GM23248 (cell line): ENCODE measurements at places on chromosomes 6 and 20. TPM values are rescaled to one million over a fixed set of nuclear protein-coding genes. Genes with fewer than 3 reads are reported as not detected.

CDH22 gene
- not detected in 2 replicates for total RNA-seq

MCCD1 gene
- not detected in 2 replicates for total RNA-seq

RBM24 gene
- 7.3 and 7.9 TPM in 2 replicates for total RNA-seq

FAM83D gene
- 18.2 and 19.0 TPM in 2 replicates for total RNA-seq

TP53TG5 gene
- not detected in 2 replicates for total RNA-seq

DNA sequence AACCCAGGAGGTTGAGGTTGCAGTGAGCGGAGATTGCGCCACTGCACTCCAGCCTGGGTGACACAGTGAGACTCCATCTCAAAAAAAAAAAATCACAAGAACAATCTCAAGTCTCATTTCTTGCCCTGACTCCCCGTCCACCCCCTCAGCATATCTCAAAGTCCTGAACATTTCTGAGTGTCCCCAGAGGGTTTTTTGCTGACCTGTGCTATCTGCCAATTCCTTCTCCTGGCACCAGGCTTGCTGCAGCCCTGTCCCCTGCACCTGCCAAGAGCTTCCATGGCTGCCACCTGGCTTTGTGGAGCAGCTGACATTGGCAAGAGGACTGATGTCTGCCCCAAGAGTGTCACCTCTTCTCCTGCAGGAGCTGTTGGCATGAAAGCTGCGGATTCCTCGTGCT lies 54.9 kb upstream of the PTPRT start:
- no peaks in the 10 kb centered on the region for H3K36me3 ChIP-seq
- no peak overlapping the region for H3K4me3 ChIP-seq
- no peaks in the 10 kb centered on the region for H3K4me1 ChIP-seq
- DNase-seq, result no peak
- 0 out of 2 replicates have a peak, but pooled peaks cover 5% of the 10 kb centered on the region for H3K27me3 ChIP-seq

DNA sequence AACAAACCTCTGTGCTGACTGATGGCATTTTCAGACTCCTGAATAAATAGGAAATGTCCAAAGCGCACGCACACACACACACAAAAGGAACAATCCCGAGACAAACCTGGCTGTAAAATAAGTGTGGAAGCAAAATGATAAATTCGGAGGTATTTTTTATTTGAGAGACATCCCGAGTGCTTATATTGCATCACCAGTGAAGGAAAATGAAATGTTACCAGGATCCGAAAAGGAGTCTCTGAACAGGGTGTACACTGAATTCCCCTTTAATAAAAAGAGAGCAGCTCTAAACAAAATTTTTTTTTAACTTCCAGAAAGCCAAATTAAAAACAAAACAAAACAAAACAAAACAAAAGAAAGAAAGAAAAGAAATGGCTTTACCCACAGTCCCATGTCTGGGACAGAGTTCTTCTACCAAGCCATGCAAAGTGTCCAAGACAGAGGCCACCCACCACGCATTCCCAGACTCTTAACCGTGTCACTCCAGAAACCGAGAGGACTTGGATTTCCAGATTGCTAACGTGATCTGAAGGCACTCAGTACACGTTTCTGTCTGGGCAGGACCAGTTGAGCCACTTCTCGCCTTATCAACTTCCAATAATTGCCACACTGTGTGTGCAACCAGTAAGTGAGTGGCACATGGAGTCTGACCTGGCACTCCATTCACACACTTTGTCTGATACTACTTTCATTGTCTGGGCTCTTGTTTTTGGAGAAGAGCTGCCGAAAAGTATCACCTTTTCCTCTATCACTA lies 817 bp downstream of the ME1 start:
- H3K4me3 ChIP-seq, result peak overlapping the region; percentile 73
- H3K27me3 ChIP-seq, result no peaks in the 10 kb centered on the region
- peaks cover 7% of the 10 kb centered on the region; the same call in 1 of the 2 replicates for H3K4me1 ChIP-seq
- H3K27ac ChIP-seq, result peak overlapping the region; percentile 18; the same call in 1 of the 2 replicates

GRCh38 chr6:158279615-158280014 lies 32.6 kb upstream of the TULP4 start:
- no peak for DNase-seq
- H3K4me3 ChIP-seq, result no peak overlapping the region
- H3K27ac ChIP-seq, result no peak overlapping the region
- no peaks in the 10 kb centered on the region for H3K27me3 ChIP-seq
- H3K4me1 ChIP-seq, result peaks cover 10% of the 10 kb centered on the region
- no peaks in the 10 kb centered on the region for H3K36me3 ChIP-seq

- no peak for DNase-seq
- peaks cover 55% of the 10 kb centered on the region for H3K4me1 ChIP-seq
- H3K36me3 ChIP-seq, result no peaks in the 10 kb centered on the region
- H3K27ac ChIP-seq, result no peak overlapping the region
- H3K4me3 ChIP-seq, result no peak overlapping the region
These were observed 280.2 kb downstream of the ESR1 start for GRCh38 chr6:152087701-152088100.

- no peaks in the 10 kb centered on the region for H3K27me3 ChIP-seq
- no peak overlapping the region for H3K27ac ChIP-seq
- H3K4me3 ChIP-seq, result no peak overlapping the region
- no peaks in the 10 kb centered on the region for H3K36me3 ChIP-seq
- H3K4me1 ChIP-seq, result no peaks in the 10 kb centered on the region
- DNase-seq, result no peak
These were observed 179.7 kb downstream of the DLL1 start for GRCh38 chr6:170111141-170111664.

GRCh38 chr20:11090751-11091150 lies 417.0 kb upstream of the JAG1 start:
- H3K27ac ChIP-seq, result no peak overlapping the region
- H3K27me3 ChIP-seq, result no peaks in the 10 kb centered on the region
- no peaks in the 10 kb centered on the region for H3K36me3 ChIP-seq
- no peaks in the 10 kb centered on the region for H3K4me1 ChIP-seq
- no peak overlapping the region for H3K4me3 ChIP-seq

DNA sequence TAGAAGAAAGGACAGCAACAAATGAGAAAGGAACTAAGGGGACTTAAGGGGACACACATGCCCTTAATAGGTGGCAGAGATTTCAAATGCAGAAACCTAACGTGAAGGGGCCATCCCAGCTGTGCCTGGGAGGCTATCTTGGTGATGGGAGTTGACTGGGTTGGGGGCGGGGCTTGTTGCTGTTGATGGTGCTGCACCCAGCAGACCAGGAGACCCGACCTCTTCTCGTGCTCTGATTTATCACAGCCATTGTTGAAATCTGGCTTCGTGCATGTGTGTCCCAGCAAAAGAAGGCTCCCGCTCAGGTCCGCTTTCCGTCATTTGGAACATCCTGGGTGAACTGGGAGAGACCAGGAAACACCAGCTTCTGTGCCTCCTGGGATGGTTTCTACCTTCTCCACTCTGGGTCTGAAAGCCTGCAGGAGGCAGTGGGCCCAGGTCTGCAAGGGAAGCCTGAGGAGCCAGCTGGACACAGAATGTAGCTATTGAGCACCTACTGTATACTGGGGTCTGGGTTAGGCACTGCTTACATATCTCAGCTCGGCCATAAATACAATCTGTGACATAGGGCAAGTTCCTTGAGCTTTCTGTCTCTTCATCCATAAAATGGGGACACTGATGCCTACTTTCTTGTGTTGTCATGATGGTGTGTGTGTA lies 32.1 kb downstream of the TOX2 start:
- H3K27ac ChIP-seq, result no peak overlapping the region
- no peaks in the 10 kb centered on the region for H3K27me3 ChIP-seq
- H3K36me3 ChIP-seq, result no peaks in the 10 kb centered on the region
- H3K4me1 ChIP-seq, result peaks cover 14% of the 10 kb centered on the region
- H3K4me3 ChIP-seq, result no peak overlapping the region
- DNase-seq, result no peak

- H3K4me3 ChIP-seq, result peak overlapping the region; percentile 92
- 0 out of 2 replicates have a peak, but pooled peaks cover 8% of the 10 kb centered on the region for H3K4me1 ChIP-seq
These were observed 588 bp upstream of the NCOA3 start for GRCh38 chr20:47501116-47501481.

DNA sequence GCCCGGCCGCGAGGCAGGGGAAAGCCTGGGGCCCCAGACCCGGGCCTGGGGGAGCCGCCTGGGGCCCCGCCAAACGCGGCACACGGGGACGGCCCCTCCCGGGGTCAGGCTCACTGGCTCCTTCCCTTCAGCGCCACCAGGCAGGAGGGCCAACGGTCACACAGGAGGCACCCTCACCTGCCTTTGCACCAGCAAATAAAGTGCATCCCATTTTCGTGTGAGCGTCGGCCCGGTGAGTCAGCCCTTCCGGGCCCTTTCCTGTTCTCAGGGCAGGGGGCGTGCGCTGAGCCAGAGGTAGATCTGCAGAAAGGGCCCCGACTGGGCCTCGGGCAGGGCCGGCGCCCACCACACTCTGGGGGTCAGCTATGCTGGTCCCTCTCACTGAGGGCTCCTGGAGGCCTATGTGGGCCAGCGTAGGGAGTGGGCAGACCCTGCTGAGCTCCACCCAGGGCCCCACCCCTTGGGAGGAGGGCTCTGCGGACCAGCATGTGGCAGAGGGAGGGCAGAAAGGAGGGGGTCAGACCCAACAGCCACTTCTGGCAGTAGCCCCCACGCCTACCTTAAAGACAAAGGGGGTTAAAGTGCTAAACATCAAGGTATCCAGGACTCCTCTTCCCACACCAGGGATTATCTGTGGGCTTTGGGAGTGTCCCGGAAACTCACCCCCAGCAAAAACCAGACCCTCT lies 931 bp upstream of the UCKL1 start:
- peak overlapping the region; percentile 76 for H3K27ac ChIP-seq
- peak overlapping the region; percentile 72 for H3K4me3 ChIP-seq
- peak; percentile 85 for DNase-seq
- no peaks in the 10 kb centered on the region for H3K27me3 ChIP-seq
- H3K36me3 ChIP-seq, result no peaks in the 10 kb centered on the region

DNA sequence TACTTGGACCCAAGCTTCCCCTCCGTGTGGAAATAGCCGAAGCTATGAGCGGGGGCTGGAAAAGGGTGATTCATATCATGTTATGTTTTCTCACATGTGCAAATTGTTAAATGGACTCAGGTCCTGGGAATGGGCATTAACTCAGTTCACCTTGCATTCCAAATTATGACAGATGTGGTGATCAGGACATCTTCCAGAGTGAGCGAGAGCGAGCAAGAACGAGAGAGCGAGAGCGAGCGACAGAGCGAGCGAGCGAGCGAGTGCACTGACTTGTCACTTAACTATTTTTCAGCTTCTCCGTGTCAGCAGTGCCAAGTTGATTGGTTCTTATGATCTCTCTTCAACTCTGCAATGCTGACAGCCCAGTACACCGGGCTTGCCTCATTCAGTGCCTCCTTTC lies 437.4 kb upstream of the NRSN1 start:
- H3K27me3 ChIP-seq, result no peaks in the 10 kb centered on the region
- H3K27ac ChIP-seq, result no peak overlapping the region
- H3K4me1 ChIP-seq, result no peaks in the 10 kb centered on the region
- DNase-seq, result peak; percentile 47
- H3K4me3 ChIP-seq, result peak overlapping the region; percentile 54; the same call in 1 of the 2 replicates

DNA sequence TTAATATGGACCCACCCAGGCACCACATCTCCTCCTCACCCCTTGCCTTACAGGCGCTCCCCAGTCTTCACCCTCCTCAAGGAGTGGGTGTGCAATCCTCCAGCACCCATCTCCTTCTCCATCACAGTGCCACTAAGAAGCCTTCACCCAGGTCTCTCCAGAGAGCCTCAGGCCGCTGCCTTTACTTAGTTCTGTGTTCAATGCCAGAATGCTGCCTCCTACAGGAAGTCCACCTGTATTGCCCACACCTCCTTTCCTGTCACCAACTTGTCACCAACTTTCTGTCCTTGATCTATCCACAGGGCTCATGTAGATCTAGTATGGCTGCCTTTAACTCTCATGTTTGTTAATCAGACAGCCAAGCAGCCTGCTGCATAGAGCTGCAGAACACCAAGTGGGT lies 586 bp upstream of the LST1 start:
- H3K4me1 ChIP-seq, result peaks cover 8% of the 10 kb centered on the region; the same call in 1 of the 2 replicates
- no peaks in the 10 kb centered on the region for H3K36me3 ChIP-seq
- H3K4me3 ChIP-seq, result no peak overlapping the region
- H3K27ac ChIP-seq, result no peak overlapping the region

- no peaks in the 10 kb centered on the region for H3K4me1 ChIP-seq
- H3K27ac ChIP-seq, result no peak overlapping the region
- no peaks in the 10 kb centered on the region for H3K27me3 ChIP-seq
- H3K4me3 ChIP-seq, result no peak overlapping the region
- no peaks in the 10 kb centered on the region for H3K36me3 ChIP-seq
- no peak for DNase-seq
These were observed 479.8 kb downstream of the NKAIN2 start for GRCh38 chr6:124283486-124283885.

DNA sequence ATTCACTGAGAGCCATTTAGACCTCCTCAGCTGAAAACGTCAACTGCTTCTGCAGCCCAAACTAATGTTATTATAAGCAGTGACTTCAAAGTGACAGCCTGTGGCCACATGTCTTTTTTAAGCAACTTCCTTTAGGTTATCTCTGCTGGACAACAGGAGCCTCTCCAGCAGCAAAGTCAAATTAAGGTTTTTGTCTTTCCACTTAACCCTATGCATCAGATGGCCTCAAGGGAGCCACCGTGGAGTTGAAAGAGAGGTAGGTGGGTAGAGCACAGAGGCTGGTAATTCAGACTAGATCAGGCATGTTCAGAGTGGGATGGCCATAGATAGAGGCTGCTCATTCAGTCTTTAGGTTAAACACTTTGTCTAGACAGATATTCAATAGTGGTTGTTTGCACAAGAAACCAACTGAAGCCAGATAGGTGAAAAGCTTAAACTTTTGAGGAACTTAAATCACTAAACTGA lies 300.6 kb upstream of the ECI2 start:
- no peaks in the 10 kb centered on the region for H3K27me3 ChIP-seq
- H3K4me1 ChIP-seq, result no peaks in the 10 kb centered on the region
- no peak for DNase-seq
- no peak overlapping the region for H3K27ac ChIP-seq

DNA sequence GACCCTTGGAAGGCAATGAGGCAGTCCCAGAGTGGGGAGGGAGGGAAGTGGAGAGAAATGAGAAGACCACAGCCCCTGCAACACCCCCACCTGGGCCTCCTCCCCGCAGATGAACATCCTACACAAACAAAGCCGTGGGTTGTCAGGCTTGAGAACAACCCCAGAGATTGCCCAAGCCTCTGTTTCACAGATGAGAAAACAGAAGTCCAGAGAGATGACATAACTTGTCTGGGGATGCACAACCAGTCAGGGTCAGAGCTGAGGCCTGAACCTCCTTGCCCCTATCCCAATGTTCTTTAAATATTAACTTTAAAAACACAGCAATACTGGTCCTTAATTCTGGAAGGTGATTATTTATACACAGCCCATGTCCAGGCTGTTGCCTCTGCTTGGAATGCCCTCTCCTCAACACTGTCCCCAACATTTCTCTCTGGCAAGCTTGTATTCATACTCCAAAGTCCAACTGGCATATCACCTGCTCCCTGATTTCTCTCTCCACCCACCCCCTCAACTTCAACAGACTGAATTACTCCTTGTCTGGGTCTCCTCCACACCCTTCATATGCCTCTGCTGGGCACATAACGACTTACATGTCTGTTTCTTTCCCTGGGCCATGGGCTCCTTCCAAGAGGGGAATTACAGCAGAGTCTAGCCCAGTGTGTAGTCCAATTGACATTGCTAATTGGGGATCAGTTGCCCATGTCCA lies 135.5 kb upstream of the LRFN2 start:
- peaks cover 18% of the 10 kb centered on the region for H3K4me1 ChIP-seq
- H3K36me3 ChIP-seq, result no peaks in the 10 kb centered on the region
- no peak overlapping the region for H3K4me3 ChIP-seq

GRCh38 chr6:79115553-79116182 lies 37.6 kb upstream of the PHIP start:
- no peaks in the 10 kb centered on the region for H3K36me3 ChIP-seq
- H3K27me3 ChIP-seq, result no peaks in the 10 kb centered on the region
